Cerebellum (tissue), 4 donors: ENCODE measurements at places on chromosomes 3 and 15.

DNA sequence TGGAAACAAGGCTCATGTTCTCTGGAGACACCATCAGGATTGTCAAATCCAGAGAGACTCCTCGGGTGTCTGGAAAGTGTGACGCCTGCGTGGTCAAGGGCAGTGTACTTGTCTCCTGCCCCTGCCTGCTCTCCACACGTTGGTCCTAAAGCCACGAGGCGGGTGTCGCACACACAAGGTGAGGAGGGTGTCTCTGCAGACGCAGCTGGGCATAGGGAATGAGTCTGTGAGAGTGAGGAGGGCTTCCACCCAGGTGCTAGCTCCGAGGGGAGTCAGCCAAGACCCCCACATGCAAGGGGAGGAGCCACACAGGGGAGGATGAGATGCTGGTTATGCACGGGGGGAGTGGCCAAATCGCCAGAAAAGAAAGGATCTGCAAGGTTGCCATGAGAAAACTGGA, 27.9 kb upstream of the OCA2 start:
- DNase-seq = no peak

GRCh38 chr15:68056097-68056865, 2.2 kb downstream of the PIAS1 start:
- DNase-seq = no peak

DNA sequence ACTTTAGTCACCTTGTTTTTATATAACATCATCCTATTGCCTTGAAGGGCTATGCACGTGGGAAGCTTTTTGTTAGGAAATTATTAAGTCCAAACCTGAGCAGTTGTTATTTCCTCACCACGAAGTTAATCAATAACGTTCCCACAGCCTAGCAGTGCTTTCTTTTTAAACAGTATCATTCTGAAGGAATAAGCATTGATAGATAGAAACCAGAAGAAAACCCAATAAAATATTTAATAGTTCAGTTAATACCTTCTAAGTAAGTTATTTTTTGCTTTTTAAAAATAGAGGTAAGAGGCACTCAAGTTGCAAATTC, 149.3 kb downstream of the KCNMB2 start:
- DNase-seq = no peak

- no peak for DNase-seq
These were observed 67.1 kb downstream of the MB21D2 start for GRCh38 chr3:192850451-192850981.

- DNase-seq = peak; percentile 46
These were observed 9.1 kb upstream of the GNAI2 start for GRCh38 chr3:50226888-50227389.

DNA sequence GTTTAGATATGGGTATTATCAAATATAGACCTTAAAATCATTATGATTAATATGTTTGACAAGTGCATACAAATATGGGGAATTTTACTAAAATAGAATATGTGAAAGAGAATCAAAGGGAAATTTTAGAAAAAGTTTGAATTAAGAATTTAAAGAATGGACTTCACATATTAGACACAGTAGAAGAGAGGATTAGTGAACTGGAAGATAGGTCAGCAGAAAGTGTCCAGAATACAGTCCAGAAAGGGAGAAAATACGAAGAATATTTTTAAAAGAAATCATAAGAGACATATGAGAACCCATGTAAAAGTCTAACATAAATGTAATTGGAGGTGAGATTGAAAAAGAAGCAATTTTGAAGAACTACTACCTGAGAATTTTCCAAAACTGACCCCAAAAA, 139.9 kb downstream of the DTWD1 start:
- DNase-seq = no peak

DNA sequence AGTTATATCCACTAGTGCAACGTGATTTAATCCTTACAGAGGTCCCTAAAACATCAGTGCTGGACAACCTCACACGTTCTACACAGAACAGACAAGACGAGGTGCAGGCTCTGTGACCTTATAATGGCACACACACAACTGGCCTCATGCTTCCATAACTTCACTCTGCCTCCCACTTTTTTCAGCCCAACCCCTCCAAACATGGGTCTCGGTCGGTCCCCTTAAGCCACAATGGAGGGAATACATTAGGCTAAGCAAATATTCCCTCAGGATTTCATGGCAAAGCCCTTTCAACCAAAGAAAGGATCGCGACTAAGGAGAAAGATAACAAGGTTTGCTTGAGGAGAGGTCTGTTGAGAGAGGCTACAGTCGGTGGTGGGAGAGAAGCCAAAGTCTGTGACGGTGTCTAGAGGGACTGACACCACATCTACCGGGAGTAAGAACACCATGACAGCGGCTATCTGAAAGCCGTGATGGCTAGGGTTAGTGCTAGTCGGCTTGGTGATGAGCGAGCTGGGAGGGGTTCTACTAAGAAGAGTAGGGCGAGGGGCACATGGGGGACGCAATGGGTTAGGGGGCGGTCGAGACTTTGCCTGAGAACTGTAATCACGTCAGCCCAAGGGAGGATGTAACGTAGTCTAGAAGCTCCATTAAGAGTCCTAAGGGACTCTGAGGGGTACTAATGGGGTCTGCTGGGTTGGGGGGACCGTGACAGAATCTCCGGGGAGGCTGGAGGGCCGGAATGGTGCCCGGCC, 1.0 kb downstream of the MYO9A start:
- DNase-seq = peak; percentile 19

DNA sequence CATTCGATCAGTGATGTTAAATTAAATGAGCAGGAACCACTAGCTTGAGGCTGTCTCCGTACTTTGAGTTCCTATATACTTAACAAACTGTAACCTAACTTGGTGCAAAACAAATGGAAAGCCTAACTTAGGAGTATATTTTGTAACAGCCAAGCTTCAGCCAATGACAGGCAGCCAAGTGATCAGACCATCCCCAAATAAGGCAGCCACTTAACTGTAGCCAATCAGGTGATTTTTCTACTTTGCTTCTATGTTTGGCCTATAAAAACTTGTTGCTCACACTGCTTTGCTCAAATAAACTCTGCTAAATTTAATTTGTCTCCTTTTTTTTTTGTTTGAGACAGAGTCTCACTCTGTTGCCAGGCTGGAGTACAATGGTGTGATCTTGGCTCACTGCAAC, 19.3 kb upstream of the ZNF770 start:
- DNase-seq = no peak

GRCh38 chr3:157464321-157464720, 27.7 kb downstream of the PTX3 start:
- DNase-seq = no peak

- DNase-seq = peak; percentile 48
These were observed 61.3 kb downstream of the TMCO5A start for GRCh38 chr15:37995461-37996347.

DNA sequence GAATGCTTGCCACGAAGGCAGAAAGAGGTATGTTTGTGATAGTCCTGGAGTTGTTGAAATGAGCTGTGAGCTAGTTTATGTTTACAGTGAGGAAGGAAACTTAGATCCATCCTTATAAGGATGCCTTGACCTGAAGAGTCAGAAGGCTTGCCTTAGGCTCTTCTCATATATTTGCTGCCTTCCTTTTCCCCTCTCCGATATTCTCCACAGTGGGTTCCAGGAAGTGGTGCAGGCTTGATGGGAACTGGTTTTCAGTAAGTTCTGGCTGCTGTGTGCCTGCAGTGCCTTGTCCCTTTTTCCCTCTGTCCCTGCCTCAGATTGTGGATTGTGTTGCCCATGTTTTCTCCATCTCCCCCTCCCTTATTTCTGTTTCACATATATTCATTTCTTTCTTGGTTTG, 287.3 kb upstream of the UBE2E1 start:
- no peak for DNase-seq

- DNase-seq = no peak
These were observed 208.2 kb downstream of the RPLP1 start for GRCh38 chr15:69660658-69661405.

DNA sequence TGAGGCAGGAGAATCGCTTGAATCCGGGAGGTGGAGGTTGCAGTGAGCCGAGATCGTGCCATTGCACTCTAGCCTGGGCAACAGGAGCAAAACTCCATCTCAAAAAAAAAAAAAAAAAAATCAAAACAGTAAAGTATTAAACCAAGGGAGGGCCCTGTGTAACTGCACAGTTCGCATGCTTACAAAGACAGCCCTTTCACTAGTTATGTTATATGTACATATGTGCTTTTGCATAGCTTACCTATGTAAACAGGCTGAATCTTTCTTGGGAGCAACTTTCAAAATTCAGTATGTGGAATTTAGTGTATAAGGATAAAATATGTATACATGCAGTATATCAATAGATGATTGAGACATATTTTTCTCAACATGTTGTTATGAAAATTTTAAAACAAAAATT, 16.1 kb upstream of the SLMAP start:
- DNase-seq = no peak
